ENCODE measurements at places on chromosomes 2 and 18.
A peak's percentile ranks its signal among the peaks of the same experiment; 100 is the strongest.

DNA sequence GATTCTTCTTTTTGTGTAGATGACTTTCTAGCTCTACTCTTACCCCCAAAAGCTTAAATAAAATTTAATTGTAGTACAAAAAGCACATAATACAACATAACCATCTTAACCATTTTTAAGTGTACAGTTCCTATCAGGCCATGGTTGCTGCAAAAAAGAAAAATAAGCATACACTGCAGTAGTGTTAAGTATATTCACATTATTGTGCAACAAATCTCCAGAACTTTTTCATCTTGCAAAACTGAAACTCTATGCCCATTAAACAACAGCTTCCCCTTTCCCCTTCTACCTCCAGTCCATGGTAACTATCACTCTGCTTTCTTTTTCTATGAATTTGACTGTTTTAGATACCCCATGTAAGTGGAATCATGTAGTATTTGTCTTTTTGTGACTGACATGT, 18.1 kb downstream of the PPM1B start:
- no peak for DNase-seq

DNA sequence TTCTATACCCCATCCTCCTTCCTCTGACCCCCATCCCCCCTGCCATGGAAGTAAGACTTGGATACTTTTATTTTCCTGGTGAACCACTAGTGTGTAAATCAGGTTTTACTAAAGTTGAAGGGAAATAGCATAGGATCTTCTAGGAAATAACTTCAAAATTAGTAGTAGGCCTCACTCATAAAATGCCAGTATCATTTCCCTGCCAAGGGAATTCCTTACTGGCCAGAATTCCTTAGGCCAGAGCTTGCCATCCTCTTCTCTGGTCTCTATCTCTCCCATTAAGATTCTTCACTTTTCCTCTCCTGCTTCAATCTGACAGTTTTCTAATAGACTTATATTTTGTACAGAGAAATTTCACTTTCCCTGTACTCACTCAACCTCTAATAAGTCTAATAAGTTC, 322.8 kb upstream of the TANK start:
- no peak for DNase-seq

- DNase-seq: peak; percentile 67
Measured at GRCh38 chr2:36356990-36357846, 1.6 kb downstream of the CRIM1 start.

DNA sequence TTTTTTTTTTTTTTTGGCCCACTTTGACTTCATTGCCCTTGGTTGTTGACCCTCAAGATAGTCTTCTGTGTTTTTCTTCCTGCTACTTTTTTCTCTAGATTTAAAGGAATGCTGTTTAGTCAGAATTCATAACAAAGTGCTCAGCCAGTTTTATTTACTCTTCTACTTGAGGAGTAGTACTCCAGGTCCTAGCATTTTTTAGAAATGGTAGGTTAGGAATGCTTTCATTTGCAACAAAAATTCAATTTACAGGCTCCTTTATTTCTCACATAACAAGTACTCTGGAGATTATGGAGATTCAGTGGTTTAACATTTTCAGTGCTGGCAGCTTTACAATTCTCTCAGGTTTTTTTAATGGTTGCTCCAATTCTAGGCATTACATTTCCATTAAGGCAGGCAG, 58.2 kb downstream of the KIAA1328 start:
- no peak for DNase-seq

DNA sequence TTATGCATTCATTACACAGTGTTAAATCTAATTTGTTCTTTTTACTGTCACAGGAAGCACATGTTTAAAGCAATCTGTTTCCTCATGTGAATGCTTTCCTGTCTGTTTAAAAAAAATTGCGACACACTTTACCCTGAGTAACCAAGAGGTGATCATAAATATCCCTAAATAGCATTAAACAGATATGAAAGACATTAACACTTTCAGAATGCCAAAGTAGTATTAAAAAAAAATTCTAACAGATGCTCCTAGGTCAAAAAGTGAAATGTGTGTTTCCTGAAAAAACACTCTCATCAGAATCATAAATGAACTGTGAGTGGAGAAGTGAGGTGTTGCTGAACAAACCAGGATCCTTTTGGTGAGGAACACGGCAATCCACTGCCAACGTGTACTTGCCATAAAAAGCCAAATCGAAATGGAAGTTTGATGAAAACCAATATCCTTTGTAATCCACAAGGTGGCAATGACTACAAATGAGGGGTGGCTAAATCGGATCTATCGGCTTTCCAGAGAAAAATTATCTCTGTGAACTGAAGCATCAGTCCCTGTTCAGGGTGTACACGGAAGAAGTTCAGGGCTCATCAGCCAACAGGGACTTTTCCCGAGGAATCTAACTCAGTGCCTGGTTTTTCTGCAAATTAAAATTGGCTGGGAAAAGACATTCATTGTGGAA, 248.9 kb downstream of the TCF4 start:
- no peak for DNase-seq

- no peak for DNase-seq
Measured at GRCh38 chr2:57842531-57842930, 204.1 kb upstream of the VRK2 start.

DNA sequence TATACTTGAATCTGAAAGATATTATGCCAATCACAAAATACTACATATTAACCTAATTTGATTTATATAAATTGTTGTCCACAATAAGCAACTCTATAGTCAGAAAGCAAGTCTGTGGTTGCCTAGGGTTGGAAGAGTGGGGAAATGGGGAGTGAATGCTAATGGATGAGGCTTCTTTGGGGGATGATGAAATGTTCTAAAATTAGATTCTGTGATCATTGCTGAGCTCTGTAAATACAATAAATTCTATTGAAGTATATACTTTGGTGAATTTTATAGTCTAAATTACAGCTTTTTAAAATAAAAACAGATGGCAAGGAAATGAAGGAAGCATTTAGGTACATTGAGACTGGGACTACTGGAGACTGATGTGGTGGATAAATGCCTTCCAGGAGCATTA, 275.5 kb downstream of the MBD2 start:
- no peak for DNase-seq

DNA sequence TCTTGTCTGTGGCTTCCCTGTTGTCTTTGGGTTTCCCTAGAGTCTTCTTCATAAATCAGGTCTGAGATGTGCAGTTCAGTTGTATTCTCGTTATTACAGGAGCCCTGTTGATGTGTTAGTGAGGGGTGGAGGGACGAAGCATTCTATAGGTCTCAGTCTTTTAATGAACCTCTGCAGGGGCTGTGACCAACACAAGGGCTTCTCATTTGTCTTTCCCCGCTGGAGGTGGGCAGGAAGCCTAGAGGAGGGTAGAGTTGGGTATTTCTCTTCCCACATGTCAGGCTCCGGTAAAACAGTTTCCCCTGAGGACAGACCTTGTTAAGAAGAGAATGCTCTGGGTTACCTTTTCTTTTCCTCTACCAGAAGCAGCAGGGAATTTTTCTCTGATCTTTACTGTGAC, 31.2 kb downstream of the PROC start:
- no peak for DNase-seq

- DNase-seq: no peak
Measured at GRCh38 chr2:107008843-107009242, 122.9 kb upstream of the ST6GAL2 start.
